Mesothelial cell of epicardium (in vitro differentiated cells): ENCODE measurements at places on chromosomes 16 and 17. TPM values are rescaled to one million over a fixed set of nuclear protein-coding genes. Genes with fewer than 3 reads are reported as not detected.

The NPIPA5 gene
- total RNA-seq, result 10.3 to 12.4 TPM (median 11.0 TPM) in 3 replicates

- peak overlapping the region; percentile 88 for H3K27ac ChIP-seq
- H3K4me3 ChIP-seq, result peak overlapping the region; percentile 90
- H3K4me1 ChIP-seq, result peaks cover 12% of the 10 kb centered on the region
- peaks cover 16% of the 10 kb centered on the region for H3K36me3 ChIP-seq
- no peaks in the 10 kb centered on the region for H3K27me3 ChIP-seq
These were observed 493 bp downstream of the PLSCR3 start for GRCh38 chr17:7393613-7394451.

- H3K27me3 ChIP-seq, result peaks cover under 1% of the 10 kb centered on the region
- peak overlapping the region; percentile 74 for H3K4me3 ChIP-seq
- DNase-seq, result no peak
- peaks cover 13% of the 10 kb centered on the region for H3K4me1 ChIP-seq
- H3K36me3 ChIP-seq, result no peaks in the 10 kb centered on the region
These were observed 480 bp downstream of the TSR3 start for GRCh38 chr16:1351215-1351581.

GRCh38 chr17:69065113-69065512, 4.4 kb upstream of the ABCA9 start:
- H3K27ac ChIP-seq, result no peak overlapping the region
- no peaks in the 10 kb centered on the region for H3K36me3 ChIP-seq
- DNase-seq, result no peak
- peaks cover 24% of the 10 kb centered on the region for H3K4me1 ChIP-seq

DNA sequence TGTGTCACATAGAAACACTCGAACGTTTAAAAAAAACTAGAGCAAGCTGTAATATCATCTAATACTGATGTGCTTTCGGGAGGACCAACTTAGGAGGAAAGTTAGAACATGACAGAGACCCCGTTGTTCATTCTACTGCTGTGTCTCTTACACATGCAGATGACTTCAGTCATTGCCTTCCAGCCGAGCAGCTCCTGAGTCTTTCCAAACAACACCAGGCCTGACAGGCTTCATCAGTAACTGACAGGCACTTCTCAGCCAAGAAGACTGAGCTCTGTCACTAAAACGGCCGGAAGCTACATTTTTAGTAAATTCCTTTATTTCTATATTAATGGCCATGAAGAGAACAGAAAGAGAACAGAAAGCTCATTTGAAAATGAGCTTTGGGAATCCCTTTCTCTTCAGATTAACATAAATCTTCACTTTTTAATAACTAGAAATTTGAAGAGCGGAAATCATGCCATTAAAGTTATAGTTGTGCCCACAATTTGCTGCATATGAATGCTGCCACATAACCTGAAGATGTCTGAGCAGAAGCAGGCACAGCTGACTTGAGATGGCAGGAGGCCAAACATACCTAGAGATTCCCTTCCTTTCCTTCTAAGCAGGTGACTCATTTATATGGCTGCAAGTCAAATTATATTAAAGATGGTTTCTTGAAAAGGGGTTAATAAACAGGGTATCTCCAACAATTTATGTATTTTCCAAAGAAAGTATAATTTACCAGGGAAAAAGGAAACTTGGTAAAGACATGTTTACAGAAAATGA, 148.9 kb downstream of the ITFG1 start:
- H3K4me3 ChIP-seq, result no peak overlapping the region
- peaks cover 6% of the 10 kb centered on the region for H3K4me1 ChIP-seq
- H3K27me3 ChIP-seq, result no peaks in the 10 kb centered on the region
- DNase-seq, result no peak
- H3K36me3 ChIP-seq, result peaks cover 7% of the 10 kb centered on the region
- no peak overlapping the region for H3K27ac ChIP-seq
